NCI-H2171 treated with DMSO at 0.1 percent for 48 hours (cell line): ENCODE measurements at places on chromosomes 4 and X.

- no peak for DNase-seq
Observed at GRCh38 chrX:154734061-154734781, 16.7 kb downstream of the GAB3 start.

GRCh38 chr4:4423706-4424498, 37.0 kb downstream of the NSG1 start:
- no peak for DNase-seq

DNA sequence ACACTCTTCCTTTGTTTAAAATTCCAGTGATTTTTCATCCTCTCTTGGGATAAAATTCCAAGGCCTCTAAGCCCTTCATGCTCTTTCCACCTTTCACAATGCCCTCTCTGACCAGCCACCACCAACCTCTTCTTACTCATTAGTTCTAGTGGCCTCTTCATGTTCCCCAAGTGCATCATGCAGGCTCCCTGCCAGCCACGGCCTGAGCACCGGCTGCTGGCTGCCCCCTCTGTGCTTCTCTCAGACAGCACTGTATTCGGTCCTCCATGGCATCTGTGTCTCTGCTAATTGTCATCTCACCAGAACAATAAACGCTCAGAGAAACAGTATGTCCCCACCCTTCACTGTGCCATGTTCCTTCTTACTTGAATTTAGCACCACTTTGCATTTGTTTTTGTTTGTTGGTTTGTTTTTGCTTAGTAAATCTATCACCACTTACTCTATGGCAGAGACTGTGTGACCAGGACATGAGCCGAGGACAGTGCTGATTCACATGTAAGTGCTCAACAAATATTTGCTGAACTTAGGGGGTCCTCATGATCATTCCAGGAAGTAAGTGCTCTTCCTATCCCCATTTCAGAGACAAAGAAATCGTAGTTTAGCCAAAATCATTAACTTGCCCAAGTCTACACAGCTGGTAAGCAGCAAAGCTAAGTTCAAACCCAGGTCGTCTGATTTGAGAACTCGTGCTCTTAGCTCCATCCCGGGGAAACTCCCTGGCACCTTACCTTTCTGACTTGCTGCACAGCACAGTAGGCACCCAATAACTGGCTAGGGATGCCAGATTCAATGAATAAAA, 77.1 kb upstream of the UCP1 start:
- no peak for DNase-seq

DNA sequence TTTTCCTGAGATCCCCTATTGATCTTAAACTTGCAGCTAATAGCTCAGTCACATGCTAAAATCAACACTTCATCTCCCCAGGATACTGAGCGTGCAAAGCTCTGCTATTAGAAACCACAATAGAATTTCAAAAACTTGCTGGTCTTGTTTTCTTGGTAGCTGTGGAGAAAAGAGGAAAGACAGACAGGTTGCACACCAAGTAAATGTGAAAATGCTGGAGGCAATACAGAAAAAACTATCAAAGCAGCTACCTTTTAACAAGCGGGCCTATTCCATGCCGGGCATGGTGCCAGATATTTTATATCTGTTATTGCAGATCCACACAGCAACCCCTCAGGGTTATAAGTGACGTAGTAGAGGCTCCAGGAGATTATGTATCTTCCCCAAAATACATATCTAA, 171.9 kb downstream of the DCTD start:
- peak; percentile 52 for DNase-seq

GRCh38 chr4:138263247-138263816, 21.2 kb upstream of the SLC7A11 start:
- no peak for DNase-seq

- DNase-seq = no peak
Observed at GRCh38 chrX:118974908-118975671, 672 bp downstream of the LONRF3 start.

GRCh38 chrX:38438321-38438720, 85.9 kb downstream of the OTC start:
- DNase-seq = no peak

DNA sequence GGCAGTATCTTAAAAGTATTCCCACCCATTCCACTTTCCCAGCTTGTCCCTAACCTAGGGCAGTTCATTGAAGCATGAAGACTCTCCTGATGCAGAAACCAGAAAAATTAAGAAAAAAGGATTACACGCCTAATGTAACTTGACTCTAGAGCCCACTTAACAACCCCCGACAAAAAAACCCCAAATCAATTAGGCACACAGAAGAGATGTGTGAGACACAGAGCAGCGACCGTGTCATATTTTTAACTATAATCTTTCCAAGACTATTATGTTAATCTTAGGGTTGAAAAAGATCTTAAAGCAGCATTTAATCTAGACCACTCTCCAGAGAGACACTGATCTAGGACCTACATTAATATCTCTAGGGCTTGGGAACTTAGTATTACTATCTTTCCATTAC, 1.3 kb downstream of the YTHDC1 start:
- DNase-seq = peak; percentile 6

DNA sequence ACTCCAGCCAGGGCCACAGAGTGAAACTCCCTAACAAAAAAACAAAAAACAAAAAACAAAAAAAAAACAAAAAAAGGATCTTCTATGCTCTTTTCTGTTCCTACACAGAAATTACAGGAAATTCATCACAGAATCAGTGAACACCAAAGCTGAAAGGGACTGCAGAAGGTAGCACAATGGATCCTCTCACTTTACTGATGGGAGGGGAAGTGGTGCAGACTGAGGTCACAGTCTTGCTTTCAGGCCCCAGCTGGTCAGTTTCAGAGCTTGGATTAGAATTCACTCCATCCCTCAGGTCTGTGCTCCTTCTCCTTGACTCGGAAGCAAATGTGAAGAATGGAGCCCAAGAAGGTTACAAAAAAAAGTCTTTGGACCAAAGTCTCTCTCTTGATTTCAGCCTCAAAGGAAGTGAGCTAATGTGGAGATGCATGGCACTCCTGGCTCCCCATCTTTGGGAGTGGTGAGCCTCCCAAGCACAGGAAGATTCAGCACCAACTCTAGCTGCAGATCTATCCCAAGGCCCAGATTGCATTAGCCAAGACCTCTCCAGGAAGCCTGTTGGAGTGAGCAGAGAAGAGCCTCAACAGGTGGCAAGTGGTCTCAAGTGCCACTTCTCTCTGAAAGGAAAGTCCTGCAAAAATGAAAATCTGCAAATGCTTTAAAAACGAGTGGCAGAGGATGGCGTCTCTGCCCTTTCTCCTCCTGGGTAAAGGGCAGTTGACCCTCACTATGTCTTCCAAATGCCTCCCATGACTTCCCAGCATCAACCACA, 176.0 kb downstream of the MAML3 start:
- DNase-seq = no peak

DNA sequence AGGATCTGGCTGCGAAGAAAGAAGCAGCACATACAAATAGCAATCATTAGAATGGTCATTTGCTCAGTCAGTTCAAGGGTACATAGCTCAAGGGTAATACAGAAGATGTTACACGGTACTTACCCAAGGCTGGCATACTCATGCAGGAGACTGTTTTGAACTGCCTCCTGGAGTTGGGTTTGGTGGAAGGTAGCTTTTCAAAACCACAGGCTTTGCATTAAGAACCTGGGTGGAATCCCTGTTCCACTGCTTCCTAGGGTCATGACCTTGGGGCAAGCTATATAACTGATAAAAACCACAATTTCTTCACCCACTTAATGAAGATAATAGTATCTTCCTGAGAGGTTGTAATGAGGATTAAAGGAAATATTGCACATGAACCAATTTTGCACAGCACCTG, 36.5 kb downstream of the TBC1D9 start:
- DNase-seq = no peak

DNA sequence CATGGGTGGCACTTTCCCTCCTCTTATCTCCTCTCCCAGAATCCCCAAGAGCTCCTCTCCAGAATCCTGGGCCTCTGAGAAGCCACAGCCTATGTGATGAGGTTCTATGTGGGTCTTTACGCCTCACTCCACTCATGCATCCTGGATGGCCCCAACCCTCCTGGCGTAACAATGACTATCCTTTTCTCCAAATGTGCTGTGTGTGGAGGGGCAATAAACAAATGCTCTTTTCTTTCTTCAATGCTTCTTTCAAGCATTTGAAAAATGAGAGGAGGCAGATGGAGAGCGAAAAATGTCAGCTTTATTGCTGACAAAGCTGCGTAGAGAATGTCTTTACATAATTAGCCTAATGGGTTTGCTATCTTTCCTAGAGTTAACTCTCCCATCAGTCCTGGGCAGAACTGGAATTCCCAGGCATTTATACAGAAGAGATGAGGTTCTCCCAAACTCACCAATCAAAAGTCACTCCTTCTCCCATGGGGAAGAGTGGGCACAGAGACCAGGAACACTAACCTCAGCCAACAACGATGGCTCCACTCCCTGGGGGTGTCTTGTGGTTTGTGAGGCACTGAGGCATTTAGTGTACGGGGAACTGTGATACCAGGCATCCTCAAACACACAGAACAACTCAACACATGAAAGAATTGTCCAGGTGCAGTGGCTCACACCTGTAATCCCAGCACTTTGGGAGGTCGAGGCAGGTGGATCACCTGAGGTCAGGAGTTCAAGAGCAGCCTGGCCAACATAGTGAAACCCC, 118.9 kb upstream of the SLC34A2 start:
- DNase-seq = no peak

DNA sequence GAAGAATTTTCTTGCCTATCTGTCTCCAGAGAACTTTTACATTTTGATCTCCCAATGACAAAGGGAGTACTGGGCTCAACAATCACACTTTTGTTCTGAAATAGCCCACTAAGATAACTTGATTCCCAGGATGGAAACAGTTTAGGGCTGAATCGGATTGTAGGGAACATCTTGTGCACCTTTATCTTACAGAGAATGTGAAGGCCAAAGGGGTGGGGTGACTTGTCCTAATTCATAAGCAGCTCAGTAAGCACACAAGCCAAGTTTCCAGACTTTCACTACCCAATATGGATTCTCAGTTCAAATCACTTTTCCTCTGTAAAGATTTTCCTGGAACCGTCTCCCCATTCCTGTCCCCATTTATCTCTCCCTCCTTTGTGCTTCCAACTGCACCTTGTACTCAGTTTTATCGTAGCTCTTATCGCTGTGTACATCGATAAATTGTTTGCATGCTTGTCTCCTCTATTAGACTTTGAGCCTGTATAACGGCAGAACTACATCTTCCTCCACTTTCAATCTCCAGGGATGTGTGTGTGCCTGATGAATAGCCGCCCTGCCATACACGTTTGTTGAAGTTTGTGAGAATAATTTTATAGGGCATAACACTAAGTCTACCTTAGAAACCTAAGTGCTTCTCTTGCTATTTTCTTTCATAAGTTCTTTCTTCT, 77.4 kb downstream of the MBNL3 start:
- no peak for DNase-seq
